T follicular helper cell (primary cell): ENCODE measurements at places on chromosomes 5 and 9.

- DNase-seq, result no peak
These were observed 7.7 kb upstream of the RASGEF1C start for GRCh38 chr5:180216646-180217171.

DNA sequence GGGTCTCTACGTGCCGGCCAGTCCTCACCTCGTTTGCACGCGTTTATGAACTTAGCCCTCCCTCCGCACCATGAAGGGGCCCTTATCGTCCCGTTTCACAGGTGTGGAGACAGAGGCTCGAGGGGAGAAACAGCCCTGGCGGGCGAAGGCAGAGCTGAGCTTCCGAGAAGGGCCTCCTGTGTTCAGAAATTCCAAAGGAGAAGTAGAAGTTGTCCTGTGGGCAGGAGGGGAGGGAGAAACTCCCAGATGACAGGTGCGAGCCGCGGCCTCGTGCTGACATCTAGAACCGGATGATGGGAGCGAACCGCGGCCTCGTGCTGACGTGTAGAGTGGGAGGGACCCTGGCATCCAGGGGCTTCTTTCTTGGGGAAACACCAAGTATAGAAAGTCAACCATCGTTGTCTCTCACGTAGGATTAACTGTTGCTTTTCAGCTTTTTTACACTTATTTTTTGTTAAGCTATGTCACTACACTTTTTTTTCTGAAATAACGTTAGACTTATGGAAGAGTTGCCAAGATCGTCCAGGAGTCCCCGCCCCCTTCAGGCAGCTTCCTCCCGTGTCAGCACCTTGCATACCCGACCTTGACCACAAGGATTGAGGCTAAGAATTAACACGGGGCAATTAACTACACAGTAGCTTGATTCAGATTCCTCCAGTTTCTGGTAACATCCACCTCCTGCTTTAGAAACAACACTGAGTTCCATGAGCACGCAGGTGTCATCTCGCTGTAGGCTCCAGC lies 42.8 kb upstream of the NKD2 start:
- DNase-seq, result no peak

DNA sequence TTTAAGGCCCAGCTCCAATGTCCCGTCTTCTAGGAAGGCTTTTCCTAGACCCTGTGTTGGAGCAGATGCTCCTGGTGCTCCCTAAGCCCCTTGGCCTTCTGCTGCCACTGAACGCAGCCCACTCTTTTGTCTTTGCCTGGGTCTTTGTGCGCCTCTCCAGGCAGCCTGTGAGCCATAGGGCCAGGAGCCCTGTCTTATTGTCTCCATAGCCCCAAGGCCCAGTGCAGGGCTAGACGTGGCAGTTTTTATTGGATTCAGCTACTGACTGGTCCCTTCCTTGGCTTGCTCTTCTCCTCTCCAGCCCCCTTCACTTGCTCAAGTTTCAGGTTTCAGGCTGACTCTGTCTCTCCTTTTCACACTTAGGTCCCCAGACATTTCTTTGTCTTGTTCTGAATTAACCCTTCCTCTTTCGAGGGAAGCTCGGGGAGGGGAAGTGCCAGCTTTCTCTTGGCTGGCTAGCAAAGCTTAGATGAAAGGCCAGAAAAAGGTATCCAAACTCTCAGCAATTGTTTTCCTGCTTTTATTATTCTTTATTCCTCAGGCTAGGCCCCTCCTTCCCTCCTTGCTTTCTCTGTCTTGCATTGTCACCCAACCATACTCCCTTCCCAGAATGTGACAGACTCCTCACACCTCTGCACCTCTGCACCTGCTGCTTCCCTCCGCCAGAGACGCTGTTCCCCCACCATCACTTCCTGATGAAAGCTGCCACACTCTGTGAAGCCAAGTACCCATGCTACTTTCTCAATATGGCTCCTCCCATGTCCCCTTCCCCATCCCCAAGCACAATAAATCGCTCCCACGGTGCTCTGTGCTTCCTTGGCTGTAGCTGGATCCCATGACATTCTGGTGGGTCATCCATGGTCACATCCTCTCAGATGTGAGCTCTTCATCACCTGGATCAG lies 101.6 kb upstream of the CPEB4 start:
- no peak for DNase-seq

DNA sequence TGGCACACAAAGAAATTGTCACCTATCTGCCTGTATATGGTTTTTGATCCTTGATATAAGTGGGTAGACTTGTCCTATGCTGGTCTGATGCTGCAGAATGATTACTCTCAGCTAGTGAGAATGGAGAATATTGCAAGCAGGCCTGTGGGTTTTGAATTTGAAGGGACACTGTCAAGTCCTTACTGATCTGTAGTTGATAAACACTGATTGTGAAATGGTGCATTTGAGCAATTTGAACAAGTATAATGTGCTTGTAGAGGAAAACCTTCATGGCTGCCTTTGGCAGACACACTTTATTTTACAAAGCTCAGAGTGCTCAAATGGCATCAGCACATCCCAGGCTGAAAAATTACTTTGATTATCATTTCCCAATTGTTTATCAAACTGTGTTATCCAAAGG lies 9.3 kb downstream of the ENTREP1 start:
- no peak for DNase-seq

DNA sequence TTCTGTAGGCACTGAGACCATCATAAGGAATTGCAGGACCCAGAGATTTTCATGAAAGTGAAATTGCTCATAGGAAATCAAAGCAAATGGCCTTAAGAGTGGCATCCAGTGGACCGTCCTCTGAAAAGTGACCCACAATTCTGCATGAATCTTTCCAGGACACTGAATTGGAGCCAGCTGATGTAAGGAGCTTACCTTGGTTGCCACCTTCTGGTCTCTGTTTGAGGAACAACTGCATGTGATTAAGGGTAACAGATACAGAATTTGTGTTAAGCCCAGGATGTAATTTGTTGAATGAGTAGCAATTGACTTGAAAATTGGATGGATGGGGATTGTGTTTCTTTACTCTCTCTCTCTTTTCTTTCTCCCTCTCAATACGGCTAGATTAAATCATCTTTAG lies 49.9 kb upstream of the GAS1 start:
- DNase-seq, result no peak

GRCh38 chr5:73284220-73284795 lies 111.3 kb downstream of the TMEM174 start:
- no peak for DNase-seq

GRCh38 chr9:126886034-126886822 lies 25.8 kb downstream of the ZBTB34 start:
- no peak for DNase-seq

GRCh38 chr9:81535542-81536241 lies 153.7 kb downstream of the TLE1 start:
- no peak for DNase-seq

- DNase-seq, result no peak
These were observed 213.6 kb upstream of the KCNN2 start for GRCh38 chr5:114148253-114148652.

DNA sequence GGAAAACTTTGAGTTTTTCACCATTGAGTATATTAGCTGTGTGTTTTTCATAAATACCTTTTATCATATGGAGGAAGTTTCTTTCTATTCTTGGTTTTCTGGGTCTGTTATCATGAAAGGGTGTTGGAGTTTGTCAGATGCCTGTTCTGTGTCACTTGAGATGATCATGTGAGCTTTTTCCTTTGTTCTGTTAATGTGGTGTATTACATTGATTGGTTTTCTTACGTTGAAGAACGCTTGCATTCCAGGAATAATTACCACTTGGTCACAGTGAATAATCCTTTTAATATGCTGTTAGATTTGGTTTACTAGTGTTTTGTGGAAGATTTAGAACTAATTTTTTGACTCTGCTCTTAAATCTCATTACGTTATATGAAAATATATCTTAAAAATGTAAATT lies 7.8 kb downstream of the PLEKHG4B start:
- DNase-seq, result no peak

- DNase-seq, result no peak
These were observed 472.1 kb upstream of the TNC start for GRCh38 chr9:115590011-115590410.

DNA sequence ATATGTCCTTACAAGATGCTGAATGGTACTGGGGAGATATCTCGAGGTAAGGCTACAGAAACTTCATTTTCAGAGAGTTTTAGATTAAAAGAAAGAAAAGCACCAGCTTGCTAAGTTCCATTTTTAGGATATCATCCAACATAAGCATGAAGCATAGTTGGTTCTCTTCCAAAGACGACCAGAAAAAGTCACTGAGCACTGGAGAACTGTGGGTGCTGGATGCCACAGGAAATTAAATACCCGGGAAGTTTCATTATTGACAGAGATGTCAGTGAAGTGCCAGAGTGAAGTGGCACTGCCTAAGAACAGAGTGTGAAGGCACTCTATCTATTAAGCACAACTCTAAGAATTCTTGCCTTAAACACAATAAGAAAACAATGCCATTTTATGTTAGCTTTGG lies 76.8 kb downstream of the PIK3R1 start:
- DNase-seq, result no peak

- no peak for DNase-seq
These were observed 514.9 kb upstream of the CLINT1 start for GRCh38 chr5:158373608-158374395.

GRCh38 chr9:5719100-5719926 lies 90.4 kb downstream of the RIC1 start:
- no peak for DNase-seq

DNA sequence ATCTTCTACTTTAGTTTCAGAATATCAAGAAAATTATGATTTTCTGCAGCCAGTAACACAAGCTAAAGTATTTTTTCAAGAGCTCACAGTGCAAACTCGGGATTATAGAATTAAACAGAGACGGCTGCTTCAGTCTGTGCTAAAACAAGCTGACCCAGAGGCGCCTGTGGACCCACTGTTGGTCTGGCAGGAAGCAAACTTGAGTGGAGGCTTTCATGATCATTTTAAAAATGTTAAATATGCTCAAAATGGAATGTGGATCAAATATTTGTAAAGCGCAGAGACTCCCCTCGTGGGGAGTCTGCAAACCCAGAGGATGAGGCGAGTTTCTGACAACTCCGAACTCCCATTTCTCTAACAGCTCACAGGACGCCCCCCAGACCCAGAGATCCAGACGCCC lies 13.0 kb downstream of the ROR2 start:
- no peak for DNase-seq

DNA sequence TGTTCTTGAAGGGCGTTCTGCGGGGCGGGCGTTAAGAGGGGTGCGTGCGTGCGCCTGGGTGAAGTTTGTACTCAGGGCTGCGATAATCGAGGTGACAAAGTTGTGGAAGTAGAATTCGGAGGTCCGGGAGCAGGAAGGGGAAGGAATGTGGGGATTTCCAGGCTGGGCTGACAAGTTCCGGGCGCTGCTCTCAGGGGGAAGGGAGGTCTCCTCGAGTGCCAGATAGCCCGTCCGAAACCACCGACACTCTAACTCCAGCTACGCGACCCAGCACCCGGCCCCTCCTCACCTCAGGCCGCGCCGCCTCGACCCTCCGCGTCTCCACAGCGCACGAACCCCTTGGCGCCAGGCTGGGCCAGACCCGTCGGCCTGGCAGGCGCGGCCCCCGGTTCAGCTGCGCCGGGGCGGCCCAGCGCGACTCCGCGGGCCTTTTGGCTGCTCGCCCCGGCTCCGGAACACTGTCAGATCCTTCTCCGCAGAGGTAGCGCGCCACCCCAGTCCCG lies at the start of gene IL6ST:
Gene IL6ST, minus strand, starts transcription at position 469 of the 503 bp plus-strand sequence. CDS start 18,685 bp downstream, outside the sequence.
- peak; percentile 35 for DNase-seq

- DNase-seq, result no peak
These were observed 35.6 kb downstream of the S1PR3 start for GRCh38 chr9:89026876-89027275.

- no peak for DNase-seq
These were observed 34.8 kb downstream of the ITGA2 start for GRCh38 chr5:53023969-53024368.

DNA sequence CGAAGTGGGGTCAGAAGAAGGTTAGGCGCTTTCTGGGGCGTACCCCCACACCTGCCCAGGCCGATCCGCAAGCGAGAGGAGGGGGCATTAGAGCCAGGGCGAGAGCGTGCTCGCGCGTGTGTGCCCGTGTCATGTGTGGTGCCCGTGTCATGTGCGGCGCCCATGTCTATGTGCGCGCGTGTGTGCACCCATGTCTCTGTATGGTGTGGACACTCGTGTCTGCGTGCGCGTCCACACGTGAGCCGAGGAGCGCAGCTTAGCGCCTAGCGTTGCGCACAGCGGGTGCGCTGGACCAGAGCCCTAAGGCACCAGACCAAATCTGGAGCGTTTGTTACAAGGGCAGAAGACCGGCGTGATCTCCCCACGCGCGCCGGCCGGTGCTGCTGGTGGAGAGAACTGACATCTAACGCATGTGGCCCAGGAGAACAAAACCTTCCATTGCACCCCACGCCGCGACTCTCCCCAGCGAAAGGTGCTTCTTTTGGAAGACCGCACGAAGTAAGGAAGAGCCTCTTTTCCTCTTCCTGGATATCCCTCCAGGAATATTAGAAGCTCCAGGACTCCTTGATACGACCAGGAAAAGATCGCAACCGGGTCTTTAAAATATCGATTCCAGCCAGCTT lies 644 bp downstream of the NIM1K start:
- DNase-seq, result no peak

- DNase-seq, result no peak
These were observed 24.2 kb upstream of the ELAVL2 start for GRCh38 chr9:23850242-23850689.

DNA sequence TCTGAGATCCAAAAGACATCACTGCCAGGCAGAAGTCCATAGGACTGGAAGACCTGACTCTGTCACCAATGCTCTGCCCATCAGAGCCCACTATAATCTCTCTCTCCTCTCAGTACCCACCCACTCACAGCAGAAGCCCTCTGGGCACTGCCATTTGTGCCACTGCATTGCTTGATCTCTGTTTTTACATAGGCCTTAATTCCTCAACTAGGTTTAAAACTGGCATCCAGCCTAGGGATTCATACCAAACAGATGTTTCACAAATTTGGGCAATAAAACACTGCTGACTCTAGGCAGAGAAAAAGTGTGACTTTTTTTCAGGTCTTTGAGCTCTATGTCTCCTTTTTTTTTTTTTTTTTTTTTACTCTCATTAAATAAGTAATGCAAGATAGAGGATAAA lies 91.1 kb upstream of the RANBP3L start:
- DNase-seq, result no peak

DNA sequence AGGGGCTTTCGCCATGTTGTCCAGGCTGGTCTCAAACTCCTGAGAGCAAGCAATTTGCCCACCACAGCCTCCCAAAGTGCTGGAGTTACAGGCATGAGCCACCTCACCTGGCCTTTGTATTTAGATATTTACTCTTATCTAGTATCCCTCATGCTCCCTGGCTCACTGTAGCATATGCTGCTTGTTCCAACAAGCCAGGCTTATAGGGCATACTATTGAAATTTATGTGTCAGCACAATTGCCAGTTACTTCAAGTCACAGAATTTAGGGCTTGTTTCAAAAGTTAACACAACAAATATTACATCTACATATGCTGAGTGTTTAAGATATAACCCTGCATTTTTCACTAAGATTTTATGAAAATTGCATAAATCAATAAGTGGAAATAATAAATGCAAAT lies 469.2 kb upstream of the ZNF608 start:
- no peak for DNase-seq

DNA sequence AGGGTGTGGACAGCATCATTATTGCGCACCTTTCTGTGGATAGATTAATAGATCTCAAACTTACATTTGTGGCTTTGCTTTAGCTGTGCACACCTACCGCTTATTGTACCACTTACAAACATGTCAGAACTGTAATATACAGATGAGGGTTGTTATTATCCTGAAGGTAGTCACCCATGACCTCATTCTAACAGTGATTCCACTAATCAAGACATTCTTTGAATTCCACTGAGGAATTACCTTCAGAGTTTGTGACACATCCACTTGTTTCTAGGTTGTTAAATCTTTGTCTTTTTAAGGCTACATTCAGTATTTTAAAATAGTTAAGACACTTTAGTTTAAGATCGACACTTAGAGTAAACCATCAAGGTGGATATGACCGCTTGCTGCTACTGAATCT lies 7.8 kb downstream of the KCNV2 start:
- DNase-seq, result no peak
